Mesothelial cell of epicardium (in vitro differentiated cells): ENCODE measurements at places on chromosomes 13 and 19.

- no peak for DNase-seq
Measured at GRCh38 chr19:8373867-8374813, 10.2 kb downstream of the ANGPTL4 start.

GRCh38 chr13:109945206-109945960 lies 159.0 kb upstream of the IRS2 start:
- DNase-seq: no peak

DNA sequence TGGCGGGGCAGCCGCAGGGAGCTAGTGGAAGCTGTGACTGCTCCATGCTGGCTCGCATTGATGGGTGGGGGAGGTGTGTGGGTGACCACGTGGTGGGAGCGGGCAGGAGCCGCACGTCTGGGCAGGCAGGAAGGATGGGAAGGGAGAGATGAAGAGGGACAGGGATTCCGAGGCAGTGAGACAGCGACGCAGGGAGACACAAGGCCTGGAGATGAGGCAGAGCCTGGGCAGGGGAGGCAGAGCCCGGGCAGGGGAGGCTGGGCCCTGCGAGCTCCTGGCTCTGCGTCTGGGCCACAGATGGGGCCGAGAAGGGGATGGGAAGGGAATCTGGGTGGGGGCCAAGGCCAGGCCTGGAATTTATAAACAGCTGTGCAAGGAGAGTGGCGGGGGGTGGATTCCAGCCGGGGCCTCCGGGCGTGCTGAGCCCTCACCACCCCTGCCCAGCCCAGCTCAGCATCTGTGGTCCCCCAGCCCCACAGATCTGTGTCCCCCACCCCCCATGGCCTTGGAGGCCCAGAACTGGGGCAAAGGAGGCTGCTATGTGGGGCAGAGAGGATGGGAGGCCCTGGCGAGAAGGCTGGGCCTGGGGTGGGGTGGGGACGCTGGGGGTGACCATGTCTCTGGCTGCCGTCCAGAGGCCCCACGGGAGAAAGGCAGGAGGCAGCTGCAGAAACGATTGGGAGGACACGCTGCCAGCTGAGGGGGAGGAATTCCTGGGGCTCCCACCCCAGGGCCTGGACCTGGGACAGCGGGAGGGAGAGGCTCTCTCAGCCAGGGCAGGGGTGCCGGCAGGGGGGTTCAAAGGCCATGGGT lies 6.0 kb downstream of the EHD2 start:
- DNase-seq: peak; percentile 77

GRCh38 chr19:14371301-14371821 lies 9.9 kb upstream of the ADGRE5 start:
- no peak for DNase-seq

DNA sequence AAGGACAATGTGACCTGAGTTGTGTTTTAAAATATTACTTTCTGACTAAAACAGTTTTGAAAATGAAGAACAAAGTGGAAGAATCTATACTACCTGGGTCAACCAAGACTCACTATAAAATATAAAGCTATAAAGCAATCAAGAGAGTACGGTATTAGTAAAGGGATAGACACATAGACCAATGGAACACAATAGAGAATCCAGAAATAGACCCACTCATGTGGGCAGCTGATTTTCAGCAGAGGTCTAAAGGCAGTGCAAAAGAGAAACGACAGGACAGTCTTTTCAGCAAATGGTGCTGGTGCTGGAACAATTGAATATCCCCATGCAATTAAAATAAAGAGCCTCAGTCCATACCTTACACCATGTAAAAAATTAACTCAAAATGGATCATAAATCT lies 224.7 kb downstream of the RGCC start:
- DNase-seq: no peak

DNA sequence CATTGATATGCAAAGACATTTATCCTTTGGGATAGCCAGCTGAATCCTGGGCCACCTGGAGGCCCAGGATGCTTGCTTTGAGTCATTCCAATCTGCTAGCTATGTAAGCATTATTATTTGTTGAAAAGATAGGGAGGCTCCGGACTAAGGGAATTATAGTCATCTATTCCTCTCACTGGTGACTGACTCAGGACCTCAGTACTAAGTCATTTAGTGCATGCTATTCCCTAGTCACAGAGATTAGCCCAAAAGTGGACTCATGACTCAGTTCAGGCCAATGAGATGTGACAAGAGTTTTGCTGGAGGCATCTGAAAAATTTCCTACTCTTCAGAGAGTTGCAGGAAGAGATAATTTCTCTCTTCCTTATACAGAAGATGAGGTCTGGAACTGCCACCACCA lies 67.9 kb upstream of the ITM2B start:
- no peak for DNase-seq

DNA sequence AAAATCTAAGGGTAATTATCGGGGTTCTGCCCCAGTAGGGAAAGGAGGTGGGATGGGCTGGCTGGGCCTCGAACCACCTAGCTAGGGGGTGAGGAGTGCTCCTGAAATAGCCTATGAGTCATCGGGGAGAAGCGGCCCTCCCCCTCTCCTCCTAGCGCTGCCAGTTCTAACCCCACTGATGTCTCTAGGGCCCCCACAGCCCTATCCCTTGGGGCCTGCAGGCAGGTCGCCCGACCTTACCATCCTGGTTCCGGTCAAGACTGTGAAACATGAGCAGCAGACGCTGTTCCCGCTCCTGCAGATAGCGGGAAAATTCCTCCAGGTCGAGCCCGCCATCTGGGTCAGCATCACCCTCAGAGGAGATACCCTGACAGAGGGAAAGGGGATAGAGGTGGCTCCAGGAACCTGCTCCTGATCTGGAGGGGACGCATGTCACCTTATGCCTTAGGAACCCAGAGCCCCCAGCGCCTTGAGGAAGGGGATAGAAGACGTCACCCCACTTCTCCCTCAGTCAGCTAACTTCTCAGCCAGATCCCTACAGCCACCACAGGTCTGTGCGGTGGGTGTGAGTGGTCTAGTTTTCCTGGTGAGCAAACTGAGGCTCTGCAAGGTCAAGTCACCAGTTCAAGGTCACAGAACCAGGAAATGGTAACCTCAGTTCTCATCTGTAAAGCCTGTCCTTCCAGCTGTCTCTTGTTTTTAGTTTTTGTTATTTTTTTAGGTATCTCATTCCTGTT lies 1.5 kb downstream of the SLC25A23 start:
- DNase-seq: no peak

GRCh38 chr13:94322925-94323763 lies 156.3 kb downstream of the DCT start:
- DNase-seq: no peak

GRCh38 chr19:6802336-6803035 lies 30.0 kb downstream of the VAV1 start:
- DNase-seq: no peak

- DNase-seq: no peak
Measured at GRCh38 chr13:100534147-100534843, 54.3 kb downstream of the GGACT start.

DNA sequence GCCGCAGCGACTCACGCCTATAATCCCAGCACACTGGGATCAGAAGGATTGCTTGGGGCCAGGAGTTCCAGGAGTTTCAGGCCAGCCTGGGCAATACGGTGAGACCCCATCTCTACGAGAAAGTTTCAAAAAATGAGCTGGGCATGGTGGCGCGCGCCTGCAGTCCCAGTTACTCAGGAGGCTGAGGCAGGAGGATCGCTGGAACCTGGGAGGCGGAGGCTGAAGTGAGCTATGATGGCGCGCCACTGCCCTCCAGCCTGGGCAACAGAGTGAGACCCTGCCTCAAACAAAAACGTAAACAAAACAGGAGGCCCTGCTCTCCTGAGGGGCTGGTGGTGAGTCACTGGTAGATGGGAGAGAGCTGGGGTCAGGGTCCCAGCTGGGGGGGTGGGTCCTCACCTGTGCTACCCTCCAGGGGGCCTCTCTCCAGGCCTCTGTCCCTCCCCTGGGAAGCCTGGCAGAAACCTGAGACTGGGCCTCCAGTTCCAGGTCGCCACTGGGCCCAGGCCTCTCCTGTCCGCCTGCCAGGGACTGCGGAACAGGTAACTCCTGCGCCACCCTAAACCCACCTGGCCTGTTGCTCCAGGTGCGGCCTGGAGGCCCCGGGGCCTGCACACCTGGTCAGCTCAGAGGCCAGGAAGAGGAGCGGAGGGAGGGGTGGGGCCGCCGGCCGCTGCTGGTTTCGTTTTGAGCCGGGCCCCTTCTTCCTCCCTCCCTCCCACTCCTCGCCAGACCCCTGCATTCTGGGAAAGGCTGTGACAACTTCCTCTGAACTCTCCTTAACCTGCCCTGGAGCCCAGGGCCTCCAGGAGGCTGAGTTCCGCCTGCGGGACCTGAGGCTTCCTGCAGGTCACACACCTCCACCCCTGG lies 17.2 kb upstream of the ZBTB7A start:
- DNase-seq: no peak

DNA sequence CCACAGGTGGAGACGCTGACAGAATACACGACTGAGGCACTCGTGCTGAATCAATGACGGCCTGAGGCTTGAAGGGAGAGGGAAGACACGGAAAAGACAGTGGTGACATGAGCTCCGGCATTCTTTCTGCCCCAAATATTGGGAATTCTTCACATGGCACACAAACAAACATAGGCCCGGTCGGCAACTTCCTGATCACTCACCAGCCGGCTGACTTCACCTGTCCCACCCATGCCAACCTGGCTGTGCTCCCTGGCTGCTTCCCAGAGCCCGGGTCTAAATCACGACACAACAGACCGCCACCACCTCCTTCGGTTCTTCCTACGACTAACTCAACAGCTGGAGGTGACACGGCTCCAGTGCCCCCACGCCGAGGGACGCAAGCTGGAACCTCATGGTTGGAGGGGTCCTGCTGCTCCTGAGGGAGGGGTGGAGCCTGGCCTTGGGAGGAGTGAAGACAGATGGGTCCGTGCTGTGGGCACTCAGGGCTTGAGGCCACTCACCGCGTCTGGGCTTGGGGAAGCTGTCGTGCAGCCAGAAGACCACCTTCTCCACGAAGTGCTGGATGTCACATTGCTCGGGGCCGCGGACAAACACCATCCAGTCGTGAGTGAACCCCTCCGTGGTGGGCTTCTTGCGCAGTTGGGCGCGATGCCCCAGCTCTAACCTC lies 9.6 kb downstream of the MLLT1 start:
- DNase-seq: no peak

- no peak for DNase-seq
Measured at GRCh38 chr19:16416991-16417390, 54.8 kb downstream of the EPS15L1 start.

DNA sequence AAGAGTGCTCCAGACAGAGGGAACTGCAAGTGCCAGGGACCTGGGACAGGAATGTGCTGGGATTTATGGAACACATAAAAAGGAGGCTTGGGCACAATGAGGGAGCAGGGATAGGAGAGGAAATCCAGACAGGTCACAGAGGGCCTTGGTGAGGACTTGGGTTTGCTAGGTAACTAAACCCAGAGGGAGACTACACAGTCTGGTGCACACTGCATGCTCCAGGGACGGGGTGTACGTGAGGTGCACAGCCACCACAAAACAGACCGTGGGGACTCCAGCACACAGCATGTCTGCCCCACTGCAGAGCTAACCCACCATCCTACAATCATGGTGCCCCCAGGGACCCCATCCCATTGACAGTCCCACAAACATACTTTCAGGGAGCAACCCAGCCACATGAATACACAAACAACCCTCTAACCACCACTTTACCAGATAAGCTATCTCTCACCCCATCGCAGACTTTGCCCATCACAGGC lies 5.5 kb upstream of the ZFP36 start:
- no peak for DNase-seq

GRCh38 chr19:48793271-48793670 lies 17.6 kb downstream of the BCAT2 start:
- DNase-seq: no peak

DNA sequence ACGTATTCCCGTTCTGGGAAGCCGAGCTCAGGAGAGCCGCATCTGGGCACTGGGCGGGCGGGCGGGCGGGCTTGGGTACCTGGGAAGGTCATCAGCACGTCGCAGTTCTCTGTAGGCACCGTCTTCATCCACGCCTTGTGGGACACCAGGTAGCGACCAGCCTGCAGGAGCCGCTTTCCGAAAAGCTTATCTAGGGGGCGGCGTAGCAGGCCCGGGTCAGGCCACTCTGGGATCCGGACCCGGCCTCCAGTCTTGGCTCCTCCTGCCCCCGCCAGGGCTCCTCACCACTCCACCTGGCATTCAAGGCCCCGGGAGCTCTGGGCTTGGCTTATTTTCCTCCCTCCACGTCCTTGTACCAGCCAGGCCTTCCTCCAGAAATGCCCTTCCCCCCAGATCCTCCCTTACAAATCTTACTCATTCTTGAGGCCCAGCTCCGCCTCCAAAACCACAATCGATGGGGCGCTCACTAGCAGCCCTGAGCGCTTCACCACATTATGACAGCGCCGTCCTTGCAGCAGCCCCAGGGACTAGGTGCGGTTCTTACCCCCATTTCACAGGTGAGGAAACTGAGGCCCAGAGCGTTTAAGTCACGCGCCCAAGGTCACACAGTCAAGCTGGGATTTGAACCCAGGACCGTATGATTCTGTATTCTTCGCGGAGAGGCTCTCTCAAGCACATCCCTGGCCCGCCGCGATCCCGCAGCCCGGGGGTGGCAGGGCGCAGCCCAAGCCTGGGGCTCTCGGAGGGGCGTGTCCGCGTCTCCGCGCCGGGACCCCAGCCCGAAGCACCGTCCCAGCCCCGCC lies 843 bp downstream of the ANO8 start:
- DNase-seq: no peak

GRCh38 chr19:41500443-41500842 lies 57.5 kb downstream of the ERICH4 start:
- DNase-seq: no peak
